Activated T-helper 1 cell treated with Interleukin-2 at 50 U/mL for 16 hours (primary cell): ENCODE measurements at places on chromosomes 7 and 10.

DNA sequence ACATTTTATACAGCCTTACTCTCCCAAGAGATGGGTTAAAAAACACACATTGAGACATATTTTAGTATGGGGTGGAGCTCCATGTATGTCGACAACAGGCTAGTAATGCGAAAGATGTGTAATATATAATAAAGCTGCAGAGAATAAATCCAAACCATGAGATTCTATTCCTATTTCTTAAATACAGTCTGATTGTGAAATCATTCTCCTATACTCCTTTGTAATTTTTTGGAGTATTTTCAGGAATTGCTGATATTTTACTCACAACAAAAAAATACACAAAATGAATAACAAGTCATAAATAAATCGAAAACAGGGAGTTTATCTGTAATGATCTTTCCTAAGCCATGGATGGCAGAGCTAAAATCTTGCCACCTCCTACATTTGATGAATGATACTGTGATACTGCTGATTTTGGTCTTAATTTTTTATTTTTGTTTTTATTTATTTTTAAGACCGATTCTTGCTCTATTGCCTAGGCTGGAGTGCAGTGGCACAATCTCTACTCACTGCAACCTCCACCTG is 173.5 kb upstream of the KLF6 start:
- no peak for DNase-seq

GRCh38 chr10:129418496-129419225 is 48.4 kb upstream of the MGMT start:
- no peak for DNase-seq

DNA sequence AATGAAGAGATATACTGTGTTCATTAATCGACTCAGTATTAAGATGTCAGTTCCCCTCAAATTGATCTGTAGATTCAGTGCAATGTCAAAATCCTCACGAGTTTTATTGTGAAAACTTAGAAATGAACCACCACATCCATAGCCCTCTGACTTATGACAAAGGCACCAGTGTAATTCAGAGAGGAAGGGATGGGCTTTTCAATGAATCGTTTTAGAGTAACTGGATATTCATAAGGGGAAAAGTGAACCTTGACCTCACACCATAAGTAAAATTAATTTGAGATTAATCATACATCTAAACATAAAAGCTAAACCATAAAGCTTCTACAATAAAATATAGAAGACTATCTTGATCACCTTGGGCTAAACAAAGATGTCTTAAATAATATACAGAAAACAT is 128.1 kb downstream of the ELFN1 start:
- DNase-seq: no peak

DNA sequence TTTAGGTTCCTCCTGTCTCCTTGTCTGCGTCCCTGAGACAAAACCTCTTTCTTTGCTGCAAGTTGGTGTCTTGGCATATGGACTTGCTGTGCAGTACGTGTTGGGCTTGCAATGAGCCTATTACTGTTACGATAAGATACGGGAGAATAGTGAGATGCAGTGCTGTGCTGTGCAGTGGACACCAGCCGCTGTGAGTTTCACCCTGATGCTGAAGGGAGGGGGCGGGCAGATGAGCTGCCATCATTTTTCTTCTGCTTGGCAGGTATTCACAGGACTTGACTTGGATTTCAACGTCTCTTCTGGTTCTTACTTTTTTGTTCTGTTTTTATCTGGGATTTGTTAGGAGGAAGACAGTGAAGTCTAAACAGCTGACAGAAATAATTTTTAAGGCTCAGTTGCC is 257.1 kb upstream of the PITRM1 start:
- DNase-seq: no peak

DNA sequence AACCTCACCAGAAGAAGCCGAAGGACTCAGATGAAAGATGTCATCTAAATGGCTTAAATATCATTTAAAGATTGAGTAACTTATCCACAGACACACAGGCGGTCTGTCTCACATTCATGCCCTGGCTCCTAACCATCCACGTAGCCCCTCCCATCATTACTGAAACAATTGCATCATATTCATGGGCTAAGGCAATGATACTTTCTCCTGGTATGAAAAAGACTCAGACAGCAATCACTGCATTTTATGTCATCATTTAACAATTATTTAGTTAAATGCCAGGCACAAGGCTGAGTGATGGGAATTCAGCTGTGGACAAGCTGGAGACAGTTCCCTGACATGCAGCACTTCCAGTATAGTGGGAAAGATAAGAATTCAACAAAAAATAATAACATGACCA is 11.2 kb upstream of the TECTB start:
- DNase-seq: no peak

DNA sequence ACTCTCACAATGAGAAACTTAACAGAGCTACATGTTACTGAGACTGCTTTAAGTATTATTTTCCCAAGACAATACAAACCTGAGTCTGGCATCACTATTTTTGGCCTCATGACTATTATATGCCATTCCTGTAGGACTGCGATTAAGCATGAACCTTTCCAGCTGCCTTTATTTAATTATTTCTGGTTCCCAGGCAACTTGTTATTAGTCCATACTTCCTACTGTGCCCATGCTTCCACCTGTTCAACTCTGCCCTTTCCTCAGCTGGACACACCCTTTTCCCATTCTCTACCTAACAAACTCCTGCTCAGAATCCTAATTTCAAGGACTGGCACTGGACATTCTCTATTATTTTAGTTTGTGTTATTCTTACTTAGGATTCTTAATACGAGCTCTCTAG is 8.1 kb upstream of the CROT start:
- no peak for DNase-seq

GRCh38 chr7:107846324-107846723 is 43.3 kb upstream of the SLC26A3 start:
- no peak for DNase-seq

- DNase-seq: no peak
Observed at GRCh38 chr10:133225707-133226191, 4.3 kb upstream of the UTF1 start.

GRCh38 chr7:71454981-71455380 is 323.0 kb downstream of the GALNT17 start:
- no peak for DNase-seq

DNA sequence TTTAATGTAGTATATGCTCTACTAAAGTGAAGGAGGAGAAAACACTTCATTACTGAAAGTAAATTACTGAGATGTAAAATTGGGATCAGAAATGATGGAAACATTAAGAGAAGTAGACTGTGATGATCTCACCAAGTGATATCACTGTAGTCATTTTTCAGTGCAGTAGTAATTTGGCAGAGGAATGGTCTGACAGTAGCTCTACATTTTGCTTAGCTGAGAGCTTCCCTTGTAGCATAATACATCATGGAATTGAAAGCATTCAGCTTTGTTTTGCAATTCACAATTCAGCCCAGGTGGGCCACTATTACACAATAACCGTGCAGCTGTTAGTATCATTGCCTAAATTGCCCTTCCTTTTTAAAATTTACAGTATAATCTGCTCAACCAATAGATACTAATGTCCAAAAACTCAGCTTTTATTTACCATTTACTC is 19.4 kb upstream of the CABCOCO1 start:
- no peak for DNase-seq

DNA sequence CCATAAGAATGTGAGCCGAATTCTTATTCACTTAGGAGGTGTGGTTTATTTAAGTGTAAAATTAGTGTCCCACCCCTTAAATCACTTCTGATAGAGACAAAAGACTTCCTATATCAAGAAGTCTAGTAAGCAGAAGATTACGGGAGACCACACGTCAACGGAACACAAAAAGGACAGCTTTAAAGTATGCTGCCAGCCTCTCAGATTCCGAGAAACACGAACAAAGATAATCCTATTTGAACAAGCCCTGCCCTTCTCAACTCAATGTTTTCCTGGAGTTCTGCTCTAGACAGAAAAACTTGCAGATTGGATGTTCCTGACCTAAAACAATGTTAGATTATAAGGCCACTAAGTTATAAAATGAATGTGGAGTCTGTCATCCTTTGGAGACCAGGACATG is 4.9 kb upstream of the MCU start:
- DNase-seq: no peak

GRCh38 chr7:99597762-99598501 is at the start of gene TMEM225B:
Gene TMEM225B, plus strand, starts transcription at chr7:99598267. Its CDS starts 6,122 bp downstream, at chr7:99604389.
- no peak for DNase-seq
